Upper lobe of left lung (tissue), 6 donors: ENCODE measurements at places on chromosomes 3 and 15.

DNA sequence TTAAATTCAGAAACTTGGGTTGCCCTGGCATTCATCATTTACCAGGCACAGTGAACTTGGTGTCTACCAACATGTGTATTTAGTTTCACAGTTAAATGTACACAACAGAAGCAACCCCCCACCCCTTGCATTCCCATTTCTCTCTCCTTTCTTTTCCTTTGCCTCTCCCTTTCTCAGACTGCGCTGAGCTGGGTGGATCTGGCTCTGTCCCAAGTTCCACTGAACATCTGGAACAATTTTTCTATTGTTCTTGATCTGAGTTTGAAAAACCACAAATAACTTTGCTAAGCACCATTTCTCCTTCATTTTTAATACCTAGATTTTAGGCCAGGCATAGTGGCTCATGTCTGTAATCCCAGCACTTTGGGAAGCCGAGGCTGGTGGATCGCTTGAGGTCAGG, 242.2 kb downstream of the ABHD5 start:
- no peak overlapping the region for H3K4me3 ChIP-seq
- H3K4me1 ChIP-seq, result no peaks in the 10 kb centered on the region
- DNase-seq, result no peak
- no peaks in the 10 kb centered on the region for H3K36me3 ChIP-seq
- H3K27me3 ChIP-seq, result no peaks in the 10 kb centered on the region

DNA sequence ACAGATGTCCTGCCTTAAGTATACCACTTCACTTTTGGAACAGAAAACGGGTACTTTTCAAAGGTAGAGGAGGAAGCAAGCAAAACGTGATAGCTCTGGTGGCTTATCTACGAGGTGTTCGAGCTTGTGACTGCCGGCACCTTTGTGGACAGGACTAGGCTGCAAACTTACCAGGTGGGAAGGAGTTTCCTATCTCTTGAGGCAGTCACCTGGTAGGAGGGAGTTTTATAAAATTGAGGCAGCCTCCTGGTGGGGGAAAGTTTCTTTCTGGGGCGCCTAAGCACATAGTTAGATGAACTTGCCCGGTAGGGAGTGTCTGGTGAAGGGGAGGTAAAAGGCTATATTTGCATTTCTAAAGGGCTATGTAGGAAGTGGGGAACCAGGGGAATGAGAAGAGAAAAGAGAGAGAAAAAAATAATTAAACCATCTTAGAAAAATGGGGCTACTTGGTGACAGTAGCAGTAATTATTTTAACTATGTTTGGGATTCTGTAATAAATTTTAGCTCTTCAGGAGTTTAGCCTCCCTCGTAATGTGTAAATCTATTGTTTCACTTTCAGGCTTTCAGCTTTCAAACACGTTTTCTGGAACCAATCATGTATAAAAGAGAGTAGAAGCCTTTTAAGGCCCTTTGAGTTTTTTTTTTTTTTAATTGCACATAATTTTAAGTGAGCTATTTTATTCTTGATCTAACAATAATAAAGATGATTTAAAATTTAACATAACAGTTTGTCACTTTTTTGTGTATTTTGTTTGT, 131.0 kb downstream of the IL5RA start:
- H3K27me3 ChIP-seq, result no peaks in the 10 kb centered on the region
- no peak for DNase-seq
- H3K4me1 ChIP-seq, result no peaks in the 10 kb centered on the region
- H3K4me3 ChIP-seq, result no peak overlapping the region
- H3K36me3 ChIP-seq, result no peaks in the 10 kb centered on the region
- no peak overlapping the region for H3K27ac ChIP-seq

GRCh38 chr3:148528024-148528423, 169.7 kb upstream of the AGTR1 start:
- no peaks in the 10 kb centered on the region for H3K4me1 ChIP-seq
- DNase-seq, result no peak
- no peaks in the 10 kb centered on the region for H3K36me3 ChIP-seq

DNA sequence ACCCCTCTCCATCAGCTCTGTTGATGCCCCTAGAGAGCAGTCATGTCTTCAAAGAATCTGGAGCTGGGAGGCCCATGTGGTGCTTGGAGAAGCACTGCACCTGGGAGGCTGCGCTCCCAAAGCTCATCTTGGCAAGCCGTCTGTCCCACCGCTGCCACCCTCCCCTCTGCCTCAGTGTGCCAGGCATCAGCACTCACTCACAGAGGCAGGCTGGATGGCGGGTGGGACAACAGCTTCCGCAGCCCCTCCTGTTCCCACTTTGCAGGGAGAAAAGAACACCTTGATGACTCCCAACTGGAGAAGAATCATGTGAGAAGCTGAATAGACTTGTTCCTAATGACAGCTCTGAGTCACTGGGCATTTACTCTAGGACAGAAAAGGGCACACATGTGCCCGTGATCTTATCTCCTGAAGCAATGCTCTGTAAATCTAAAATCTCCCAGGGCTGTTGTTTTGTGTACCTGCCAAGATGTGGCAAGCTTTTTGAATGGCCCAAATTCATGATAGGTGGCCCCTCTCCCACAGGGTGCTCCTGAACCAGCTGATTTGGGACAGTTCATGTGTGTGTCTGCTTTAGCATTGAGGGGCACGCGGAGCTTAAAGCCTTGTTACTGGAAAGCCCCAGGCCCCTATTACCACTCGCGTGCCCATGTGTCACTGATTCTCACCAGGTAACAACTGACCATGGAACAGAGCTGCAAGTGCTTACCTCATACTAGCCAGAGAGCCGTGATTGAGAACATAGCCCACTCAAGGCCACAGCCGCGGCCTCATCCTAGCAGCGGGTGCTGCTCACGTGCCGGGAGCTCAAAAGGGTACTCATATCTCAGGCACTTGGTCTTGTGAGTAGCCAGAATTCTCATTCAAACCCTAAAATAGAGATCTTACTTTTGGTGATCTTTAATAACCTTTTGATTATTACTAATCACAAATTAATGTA, 104.4 kb downstream of the DNAJB8 start:
- no peaks in the 10 kb centered on the region for H3K4me1 ChIP-seq
- H3K4me3 ChIP-seq, result no peak overlapping the region
- DNase-seq, result no peak
- H3K27ac ChIP-seq, result no peak overlapping the region
- H3K36me3 ChIP-seq, result peaks cover 5% of the 10 kb centered on the region
- no peaks in the 10 kb centered on the region for H3K27me3 ChIP-seq

GRCh38 chr3:15454965-15455364, 27.6 kb downstream of the EAF1 start:
- H3K27ac ChIP-seq, result no peak overlapping the region
- H3K27me3 ChIP-seq, result no peaks in the 10 kb centered on the region
- no peak for DNase-seq
- H3K36me3 ChIP-seq, result no peaks in the 10 kb centered on the region
- H3K4me3 ChIP-seq, result no peak overlapping the region

DNA sequence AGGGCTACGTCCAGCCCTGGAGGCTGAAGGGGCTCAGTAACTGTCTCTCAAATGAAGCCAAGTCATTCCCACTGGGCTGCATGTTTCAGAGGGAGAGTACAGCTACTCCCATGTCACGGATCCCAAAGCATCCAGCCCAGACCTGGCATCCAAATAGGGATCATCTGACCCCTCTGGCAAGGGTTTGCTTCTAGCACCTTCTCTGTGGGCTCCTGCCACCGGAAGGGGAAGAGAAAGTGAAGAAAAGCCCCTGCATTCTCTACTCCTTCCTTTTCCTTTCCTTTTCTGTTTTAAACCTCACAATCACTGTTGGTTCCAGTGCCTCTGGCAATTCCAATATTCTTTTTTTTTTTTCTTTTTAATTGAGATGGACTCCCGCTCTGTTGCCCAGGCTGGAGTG, 64.5 kb upstream of the CTSH start:
- no peaks in the 10 kb centered on the region for H3K36me3 ChIP-seq
- no peak overlapping the region for H3K27ac ChIP-seq
- H3K4me3 ChIP-seq, result no peak overlapping the region
- no peak for DNase-seq

DNA sequence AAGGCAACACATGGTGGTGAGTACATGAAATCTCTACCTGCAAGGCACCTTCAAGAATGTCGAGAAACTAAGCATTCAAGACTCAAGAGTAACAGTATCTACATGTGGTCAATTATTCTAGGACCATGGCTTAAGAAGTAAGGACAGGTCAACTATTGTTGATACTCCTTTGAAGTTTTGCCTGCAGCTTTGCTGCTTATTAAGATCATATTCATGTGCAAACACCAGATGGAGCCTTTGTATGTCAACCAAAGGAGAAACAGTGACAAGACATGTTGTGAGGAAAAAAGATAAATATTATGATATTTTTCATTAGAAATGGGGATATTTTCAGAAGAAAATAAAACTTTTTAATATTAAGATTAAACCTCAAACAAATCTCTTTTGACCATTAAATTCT, 52.3 kb upstream of the FGF7 start:
- no peaks in the 10 kb centered on the region for H3K36me3 ChIP-seq
- H3K4me1 ChIP-seq, result no peaks in the 10 kb centered on the region
- H3K4me3 ChIP-seq, result no peak overlapping the region
- no peak for DNase-seq
- no peak overlapping the region for H3K27ac ChIP-seq

- no peaks in the 10 kb centered on the region for H3K27me3 ChIP-seq
- no peak overlapping the region for H3K27ac ChIP-seq
- no peak overlapping the region for H3K4me3 ChIP-seq
- no peak for DNase-seq
- no peaks in the 10 kb centered on the region for H3K4me1 ChIP-seq
These were observed 6.6 kb upstream of the MRPS25 start for GRCh38 chr3:15071699-15072098.

DNA sequence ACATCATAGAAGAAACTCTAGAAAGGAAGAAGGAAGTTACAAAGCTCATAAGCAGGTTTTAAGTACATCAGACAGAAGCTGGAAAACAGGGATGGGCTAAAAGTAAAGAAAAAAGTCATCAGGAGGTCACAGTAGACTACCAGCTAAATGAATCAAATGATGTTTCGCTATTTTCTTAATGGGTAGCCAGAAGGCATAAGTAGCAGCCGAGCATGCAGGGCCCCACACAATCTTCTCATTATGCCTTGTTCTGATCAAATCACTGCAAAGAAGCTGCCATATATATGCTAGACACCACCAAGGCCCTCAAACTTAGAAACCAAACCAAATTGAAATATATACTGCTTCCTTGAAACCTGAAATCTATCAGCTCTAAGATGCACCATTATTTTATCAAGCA, 349.1 kb downstream of the ULK4 start:
- no peaks in the 10 kb centered on the region for H3K27me3 ChIP-seq
- no peak overlapping the region for H3K27ac ChIP-seq
- no peaks in the 10 kb centered on the region for H3K36me3 ChIP-seq

DNA sequence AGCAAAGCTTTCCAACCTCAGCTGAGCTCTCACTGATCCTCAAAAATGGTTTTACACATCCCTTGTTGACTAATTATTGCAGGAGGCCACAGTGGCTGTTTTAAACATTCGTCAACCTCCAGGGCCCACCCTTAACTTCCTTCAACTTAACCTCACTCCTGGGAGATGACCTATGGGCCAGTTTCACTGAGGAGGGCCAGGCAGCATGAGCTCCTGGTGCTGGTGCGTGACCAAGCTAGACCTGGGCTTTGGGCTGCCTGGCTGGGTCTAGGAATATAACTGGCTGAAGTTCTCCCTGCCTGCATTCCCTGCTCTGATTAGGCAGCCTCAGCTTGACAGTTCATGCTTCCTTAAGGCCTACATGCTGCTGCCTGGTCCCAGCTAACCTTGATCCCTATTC, 273.7 kb upstream of the ATP11B start:
- H3K36me3 ChIP-seq, result no peaks in the 10 kb centered on the region
- no peaks in the 10 kb centered on the region for H3K27me3 ChIP-seq
- H3K4me1 ChIP-seq, result no peaks in the 10 kb centered on the region

DNA sequence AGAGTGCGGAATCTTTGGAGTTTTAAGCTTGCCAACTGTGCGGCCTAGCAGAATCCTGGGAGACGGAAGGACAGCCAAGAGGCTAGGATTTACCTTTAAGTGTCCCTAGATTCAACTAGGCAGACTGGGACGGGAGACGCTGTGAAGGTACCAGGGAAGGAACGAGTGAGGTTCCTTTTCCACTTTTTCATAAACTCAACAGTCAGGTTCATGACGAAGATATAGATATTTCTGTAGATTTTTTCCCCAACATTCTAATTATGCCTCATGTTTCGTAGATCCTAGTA, 564 bp upstream of the GABPB1 start:
- H3K4me1 ChIP-seq, result peaks cover 45% of the 10 kb centered on the region
- H3K27me3 ChIP-seq, result no peaks in the 10 kb centered on the region
- peak overlapping the region; percentile 100 for H3K27ac ChIP-seq
- H3K36me3 ChIP-seq, result peaks cover 9% of the 10 kb centered on the region
- no peak for DNase-seq

GRCh38 chr3:122944671-122945161, 82.8 kb downstream of the SEMA5B start:
- no peak overlapping the region for H3K27ac ChIP-seq
- DNase-seq, result peak; percentile 15
- no peak overlapping the region for H3K4me3 ChIP-seq
- H3K36me3 ChIP-seq, result no peaks in the 10 kb centered on the region
- H3K4me1 ChIP-seq, result peaks cover 10% of the 10 kb centered on the region

DNA sequence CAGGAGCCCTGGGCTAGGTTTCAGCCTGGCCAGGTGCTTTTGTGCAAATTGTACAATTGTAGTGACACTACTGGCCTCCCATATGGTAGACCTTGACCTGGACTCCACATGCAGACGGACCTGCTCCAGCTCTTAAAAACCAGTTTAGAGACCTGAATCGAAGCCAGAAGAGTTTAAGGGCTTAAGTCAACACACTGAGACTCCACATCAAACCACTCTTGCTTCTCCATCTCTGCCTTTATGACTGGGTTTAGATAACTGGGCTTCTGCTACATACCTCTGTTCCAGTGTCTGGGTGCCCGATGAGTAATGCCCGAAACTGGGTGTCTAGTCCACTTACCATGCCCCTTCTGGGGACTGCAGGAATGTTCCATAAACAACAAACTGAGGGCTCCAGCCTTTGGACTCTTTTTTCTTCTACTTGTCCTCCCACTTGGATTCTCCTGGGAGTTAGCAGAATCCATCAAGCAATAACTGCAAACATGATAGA, 32.8 kb downstream of the TMEM212 start:
- H3K4me1 ChIP-seq, result peaks cover 38% of the 10 kb centered on the region
- H3K4me3 ChIP-seq, result no peak overlapping the region
- H3K27ac ChIP-seq, result peak overlapping the region; percentile 17
- H3K27me3 ChIP-seq, result no peaks in the 10 kb centered on the region

- no peak overlapping the region for H3K4me3 ChIP-seq
- H3K27ac ChIP-seq, result no peak overlapping the region
- no peaks in the 10 kb centered on the region for H3K36me3 ChIP-seq
- no peaks in the 10 kb centered on the region for H3K27me3 ChIP-seq
These were observed 86.3 kb downstream of the IGF1R start for GRCh38 chr15:98734466-98735199.

DNA sequence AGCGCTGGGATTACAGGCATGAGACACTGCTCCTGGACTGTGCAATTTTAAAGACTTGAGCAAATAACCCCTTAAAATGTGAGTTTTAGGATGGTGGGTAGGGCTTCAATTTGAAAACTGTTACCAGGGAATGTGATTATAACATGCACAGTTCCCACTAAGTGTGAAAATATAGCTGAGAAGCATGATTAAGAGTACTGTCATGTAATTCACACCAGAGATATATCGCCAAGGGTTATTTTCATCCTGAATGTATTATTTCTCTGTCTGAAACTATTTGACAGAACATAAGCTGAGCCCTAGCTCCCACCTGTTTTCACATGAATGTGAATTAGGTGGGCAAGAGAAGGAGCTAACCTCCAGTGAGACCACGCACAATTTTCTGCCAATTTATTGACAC, 457.2 kb downstream of the GABRG3 start:
- H3K27ac ChIP-seq, result no peak overlapping the region
- no peak overlapping the region for H3K4me3 ChIP-seq
- no peak for DNase-seq
- no peaks in the 10 kb centered on the region for H3K36me3 ChIP-seq
- no peaks in the 10 kb centered on the region for H3K27me3 ChIP-seq
